Breast epithelium (tissue), 4 donors: ENCODE measurements at places on chromosomes 12 and 14. TPM values are rescaled to one million over a fixed set of nuclear protein-coding genes. Genes with fewer than 3 reads are reported as not detected.

DNA sequence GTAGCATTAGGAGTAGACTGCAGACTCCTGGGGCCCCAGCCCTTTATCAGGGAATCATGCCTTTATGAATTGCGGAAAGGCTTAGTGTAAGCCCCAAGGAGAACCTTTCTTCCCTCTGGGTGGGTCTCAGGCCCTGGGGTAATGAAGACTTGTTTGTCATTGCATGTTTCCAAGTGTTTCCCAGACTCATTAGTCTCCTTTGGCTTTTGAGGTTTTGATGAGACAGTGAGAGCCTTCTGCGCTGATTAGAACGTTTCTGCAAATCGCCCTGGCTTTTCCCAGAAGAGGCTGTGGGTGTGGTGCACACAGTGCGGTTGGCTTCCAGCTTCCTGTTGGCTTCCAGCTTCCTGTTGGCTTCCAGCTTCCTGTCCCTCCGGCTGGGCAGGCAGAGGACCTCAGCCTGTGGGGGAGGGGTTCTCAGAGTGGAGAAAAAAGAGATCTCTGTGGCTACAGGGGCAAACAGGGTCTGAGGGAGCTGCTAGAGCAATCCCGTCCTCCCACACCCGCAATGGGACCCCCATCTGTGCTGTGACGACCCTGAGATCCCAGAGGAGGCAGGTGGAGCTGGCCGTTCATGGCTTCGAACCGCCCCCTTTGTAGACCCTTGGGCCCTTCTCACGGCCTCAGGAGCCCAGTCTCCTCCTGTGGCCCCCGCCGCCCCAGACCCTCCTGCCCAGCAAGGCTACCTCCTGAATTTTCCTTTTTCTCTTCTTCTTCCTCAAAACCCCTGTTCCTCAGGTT is 42.1 kb downstream of the GPR68 start:
- no peak for DNase-seq

Gene EEA1
- 27.2 TPM for total RNA-seq

- no peak for DNase-seq
Observed at GRCh38 chr14:104133496-104133895, 4.9 kb upstream of the KIF26A start.

GRCh38 chr14:58291646-58292045 is 6.7 kb upstream of the ARID4A start:
- DNase-seq, result no peak

DNA sequence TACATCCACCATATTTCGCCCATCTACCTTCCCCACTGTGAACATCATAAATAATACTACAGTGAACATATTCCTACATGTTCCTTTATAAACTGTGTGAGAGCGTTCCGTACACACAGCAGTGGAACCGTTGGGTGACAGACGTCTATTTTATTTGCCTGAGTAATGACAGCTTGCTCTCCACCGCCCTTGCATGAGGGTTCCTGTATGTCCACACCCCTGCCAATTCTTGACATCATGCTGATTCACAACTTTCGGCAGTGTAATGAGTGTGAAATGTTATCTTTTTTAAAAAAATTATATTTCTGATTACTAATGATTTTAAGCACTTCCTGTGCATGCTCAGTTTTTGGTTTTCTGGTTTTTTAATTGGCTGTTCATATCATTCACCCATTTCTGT is 4.3 kb upstream of the RAD52 start:
- no peak for DNase-seq
